ENCODE measurements at places on chromosomes 2 and 18.

DNA sequence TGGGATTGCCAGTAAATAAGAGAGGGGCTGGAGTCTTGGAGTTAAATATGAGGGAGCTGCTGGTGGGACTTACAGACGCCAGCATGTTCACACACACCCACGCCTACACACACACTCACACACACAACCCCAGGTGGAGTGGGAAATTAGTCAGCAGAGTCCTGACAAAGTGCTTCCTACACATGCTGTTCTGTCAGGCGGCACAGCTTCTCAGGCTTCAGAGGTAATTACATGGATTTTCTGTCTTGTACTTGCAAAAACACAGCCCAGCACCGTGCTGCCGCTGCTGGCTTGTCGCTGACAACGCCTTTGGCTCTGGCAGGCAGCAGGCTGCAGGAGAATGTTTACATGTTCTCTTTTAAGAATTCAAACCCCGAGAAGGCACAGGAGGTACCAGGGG lies 1186.3 kb upstream of the CELF4 start:
- DNase-seq, result no peak

DNA sequence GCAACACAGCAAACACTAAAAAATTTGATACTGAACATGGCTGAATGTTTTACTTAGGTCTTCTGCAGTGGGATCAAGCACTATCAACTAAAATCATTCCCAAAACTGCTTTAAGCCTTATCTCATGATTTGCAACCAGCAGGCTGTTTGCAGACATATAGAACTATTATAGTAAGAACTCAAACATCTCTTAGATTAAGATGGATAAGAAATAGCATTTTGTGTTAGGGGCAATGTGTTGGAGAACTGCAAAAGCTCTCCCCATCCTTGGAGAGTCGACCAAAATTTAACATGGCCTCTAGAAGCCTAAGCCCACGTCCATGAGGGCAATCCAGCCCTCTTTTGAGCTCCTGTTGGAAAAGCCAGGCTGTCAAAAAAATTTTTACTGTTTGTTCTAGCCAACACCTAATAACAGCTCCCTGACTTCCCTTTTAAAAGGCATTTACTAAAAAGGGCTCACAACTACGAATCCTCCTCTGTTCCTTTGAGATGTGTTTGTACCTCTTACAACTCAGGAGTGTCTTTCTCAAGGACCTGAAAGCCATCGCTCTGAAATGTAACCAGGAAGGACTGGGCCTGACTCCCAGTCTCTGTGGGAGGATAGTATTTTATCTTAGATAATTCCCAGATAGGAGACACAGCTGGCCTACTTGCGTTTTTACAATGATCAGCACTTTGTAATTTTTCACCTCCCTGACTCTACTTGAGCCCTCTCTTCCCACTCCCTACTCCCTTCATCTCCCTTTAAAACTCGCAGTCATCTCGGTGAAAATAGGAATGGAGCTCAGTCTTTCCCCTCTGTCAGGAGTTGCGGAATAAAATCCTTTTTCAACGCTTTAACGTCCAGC lies 1.4 kb downstream of the KRCC1 start:
- DNase-seq, result no peak

- DNase-seq, result no peak
Observed at GRCh38 chr2:221235941-221236340, 336.2 kb downstream of the EPHA4 start.

GRCh38 chr2:66362701-66363100 lies 72.2 kb upstream of the MEIS1 start:
- DNase-seq, result no peak

GRCh38 chr2:8985561-8986326 lies 17.7 kb downstream of the MBOAT2 start:
- no peak for DNase-seq

DNA sequence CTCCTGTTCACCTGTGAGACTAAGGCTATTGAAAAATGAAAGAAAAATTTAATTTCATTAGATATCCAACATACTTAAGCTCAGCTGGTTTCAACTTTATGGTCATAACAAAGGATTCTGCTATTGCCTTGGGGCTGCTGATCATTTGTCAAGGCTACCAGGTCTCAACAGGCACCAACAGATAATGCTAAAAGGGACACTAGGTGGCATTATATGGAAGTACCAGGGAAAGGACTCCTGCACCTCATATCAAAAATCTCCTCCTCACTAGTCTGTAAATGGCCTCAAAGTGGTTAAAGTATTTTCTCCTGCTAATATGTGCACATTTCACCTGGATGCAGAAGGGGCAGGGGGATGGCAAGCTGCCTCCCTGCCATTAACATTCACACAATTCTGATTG lies 167.9 kb upstream of the REG3A start:
- DNase-seq, result no peak

GRCh38 chr18:32354518-32354917 lies 116.2 kb downstream of the GAREM1 start:
- no peak for DNase-seq

GRCh38 chr2:195505701-195506100 lies 151.3 kb upstream of the SLC39A10 start:
- DNase-seq, result no peak

GRCh38 chr2:186595219-186595618 lies 5.4 kb downstream of the ITGAV start:
- DNase-seq, result no peak

- DNase-seq, result peak; percentile 54
Observed at GRCh38 chr2:172710584-172711047, 25.0 kb upstream of the RAPGEF4 start.

DNA sequence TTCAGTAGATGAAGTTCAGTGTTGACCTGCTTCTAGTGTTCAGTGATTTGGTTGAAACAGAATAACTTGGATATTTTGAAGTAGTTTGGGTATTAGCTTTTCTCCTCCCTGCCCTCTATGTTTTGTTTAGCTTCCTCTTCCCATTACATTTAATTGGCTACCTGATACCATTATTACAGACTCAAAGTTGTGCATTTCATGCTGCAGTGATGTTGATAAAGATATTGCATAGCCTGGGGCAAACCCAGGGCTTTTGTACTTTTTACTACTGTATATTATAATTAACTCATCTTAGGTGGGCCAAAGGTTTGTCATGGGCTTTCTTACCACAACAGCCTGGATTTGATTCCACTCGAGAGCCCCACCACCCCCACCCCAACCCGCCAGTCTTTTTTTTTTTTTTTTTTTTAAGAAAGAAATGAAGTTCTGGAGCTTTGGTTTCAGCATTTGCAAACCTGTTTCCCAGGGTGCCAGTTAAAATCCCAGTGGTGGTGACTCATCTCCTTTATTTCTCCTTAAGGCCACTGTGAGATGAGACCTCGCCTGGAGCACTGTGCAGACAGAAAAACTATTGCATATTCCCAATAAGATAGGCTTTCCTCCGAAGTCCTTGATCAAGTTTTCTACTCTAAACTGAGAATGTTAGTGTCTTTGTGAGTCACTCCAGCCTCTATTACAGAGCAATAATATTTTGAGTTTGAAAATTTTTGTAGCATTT lies 393.7 kb upstream of the FANCL start:
- no peak for DNase-seq

GRCh38 chr2:235458839-235459273 lies 35.0 kb upstream of the AGAP1 start:
- no peak for DNase-seq

DNA sequence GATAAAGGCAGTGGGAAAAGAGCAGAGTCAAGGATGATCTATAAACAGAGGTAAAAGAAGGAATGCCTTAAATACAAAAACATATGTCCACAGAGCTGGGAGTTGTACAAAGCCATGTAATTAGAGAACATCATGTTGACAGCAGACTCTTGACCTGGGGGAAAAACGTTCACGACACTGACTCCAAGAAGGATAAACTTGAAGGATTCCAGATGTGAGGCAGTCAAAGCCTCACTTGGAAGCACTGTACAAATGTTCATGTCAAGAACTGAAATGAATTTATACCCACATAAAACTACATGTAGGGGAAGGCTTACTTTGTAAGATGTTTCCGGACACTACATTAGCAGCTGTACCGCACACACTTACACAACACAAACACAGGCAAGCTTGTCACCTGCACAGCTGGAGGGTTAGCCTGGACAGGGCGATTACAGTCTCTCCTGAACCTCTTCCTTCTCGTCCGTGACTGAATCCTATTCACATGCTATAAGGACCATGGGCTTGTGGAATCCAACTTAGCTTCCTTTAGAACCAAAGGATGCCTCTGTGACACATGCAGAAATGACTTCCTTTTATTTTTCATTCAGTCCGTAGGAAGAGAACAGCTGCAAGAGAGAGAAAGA lies 88.6 kb downstream of the SH3YL1 start:
- no peak for DNase-seq

GRCh38 chr2:222670191-222671038 lies 1.0 kb upstream of the MOGAT1 start:
- DNase-seq, result no peak

GRCh38 chr2:45913539-45913938 lies 262.1 kb downstream of the PRKCE start:
- no peak for DNase-seq

DNA sequence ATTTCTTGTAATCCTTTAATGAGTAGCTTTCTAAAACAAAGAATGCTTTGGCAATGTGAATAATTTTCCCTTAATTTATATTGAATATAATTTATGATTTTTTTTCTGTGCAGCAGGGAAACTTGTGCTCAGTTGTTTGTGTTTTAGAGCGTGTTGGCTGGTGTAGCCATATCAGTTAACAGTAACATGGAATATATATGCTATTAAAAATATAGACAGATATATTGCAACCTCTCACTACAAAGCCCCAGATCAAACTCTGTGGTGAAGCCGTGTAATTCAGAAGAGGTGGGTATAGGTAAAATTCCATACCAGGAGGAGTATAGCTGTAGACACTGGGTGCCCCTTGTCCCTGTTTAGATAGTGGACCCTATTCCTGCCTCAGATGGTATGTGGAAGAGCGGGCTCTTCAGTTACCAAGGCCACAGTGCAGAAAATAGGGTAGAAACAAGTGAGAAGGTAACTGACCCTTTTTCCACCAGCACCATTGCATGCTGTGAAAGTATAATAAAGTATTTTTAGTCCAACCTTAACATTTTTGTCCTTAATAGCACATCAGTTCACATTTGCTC lies 18.1 kb upstream of the RASGRP3 start:
- no peak for DNase-seq

GRCh38 chr18:59927246-59927825 lies 27.5 kb downstream of the PMAIP1 start:
- no peak for DNase-seq
